Glomerular endothelial cell (primary cell): ENCODE measurements at places on chromosomes 6 and 20. TPM values are rescaled to one million over a fixed set of nuclear protein-coding genes. Genes with fewer than 3 reads are reported as not detected.

LINC00237 gene
- total RNA-seq = not detected in 2 replicates

SOX18 gene
- 31.8 and 102 TPM in 2 replicates for total RNA-seq

MRPL14 gene
- 66.2 and 78.2 TPM in 2 replicates for total RNA-seq

STMND1 gene
- total RNA-seq = not detected in 2 replicates

NFKBIE gene
- total RNA-seq = 30.5 and 56.9 TPM in 2 replicates
